ENCODE measurements at places on chromosomes 3 and 15.

DNA sequence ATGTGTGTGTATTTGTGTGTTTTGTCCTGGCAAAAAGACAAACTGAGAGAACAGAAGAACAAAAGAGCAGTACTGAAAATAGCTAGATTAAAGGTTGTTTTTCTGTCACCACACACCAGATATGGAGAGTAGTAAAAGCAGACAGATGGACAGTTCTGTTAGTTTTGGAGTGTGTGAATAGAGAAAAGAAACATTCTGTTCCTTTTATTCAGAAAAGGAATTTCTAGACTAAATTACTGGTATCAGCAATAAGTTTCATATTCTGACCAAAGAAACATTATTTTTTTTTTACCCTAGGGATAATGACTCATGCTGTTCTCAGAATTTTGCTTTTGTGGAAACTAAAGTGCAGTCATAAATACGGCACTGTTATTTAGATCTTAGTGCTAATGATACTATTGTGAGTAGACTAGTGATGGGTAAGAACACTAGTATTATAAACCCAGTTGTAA is 32.9 kb downstream of the PIK3CA start:
- DNase-seq = no peak

DNA sequence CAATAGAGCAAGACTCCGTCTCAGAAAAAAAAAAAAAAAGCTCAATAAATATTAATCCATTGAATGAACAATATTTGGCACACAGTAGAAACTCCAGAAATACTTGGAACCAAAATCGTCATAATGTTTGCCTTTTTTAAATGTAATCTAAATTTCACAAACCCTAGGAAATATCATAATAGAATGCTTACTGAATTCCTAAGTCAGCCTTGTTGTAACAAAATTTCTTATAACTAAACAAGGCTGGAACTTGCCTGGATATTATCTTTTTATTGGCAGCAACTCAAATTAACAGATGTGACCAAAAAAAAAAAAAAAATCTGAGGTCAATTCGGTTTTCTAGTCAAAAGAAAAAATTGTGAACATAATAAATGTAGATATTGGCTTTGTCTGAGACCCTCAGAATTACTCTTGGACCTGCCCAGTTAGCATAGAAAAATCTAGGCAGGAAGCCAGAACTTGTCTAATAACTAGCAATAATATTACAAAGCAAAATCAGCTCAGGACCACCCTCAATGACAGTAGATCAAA is 33.3 kb downstream of the GABPB1 start:
- DNase-seq = no peak

GRCh38 chr3:127165036-127165435 is 27.9 kb upstream of the PRR23E start:
- no peak for DNase-seq

- DNase-seq = no peak
These were observed 177.4 kb upstream of the TRIM42 start for GRCh38 chr3:140500473-140500872.

- DNase-seq = no peak
These were observed 7.1 kb upstream of the TP63 start for GRCh38 chr3:189624130-189624529.

DNA sequence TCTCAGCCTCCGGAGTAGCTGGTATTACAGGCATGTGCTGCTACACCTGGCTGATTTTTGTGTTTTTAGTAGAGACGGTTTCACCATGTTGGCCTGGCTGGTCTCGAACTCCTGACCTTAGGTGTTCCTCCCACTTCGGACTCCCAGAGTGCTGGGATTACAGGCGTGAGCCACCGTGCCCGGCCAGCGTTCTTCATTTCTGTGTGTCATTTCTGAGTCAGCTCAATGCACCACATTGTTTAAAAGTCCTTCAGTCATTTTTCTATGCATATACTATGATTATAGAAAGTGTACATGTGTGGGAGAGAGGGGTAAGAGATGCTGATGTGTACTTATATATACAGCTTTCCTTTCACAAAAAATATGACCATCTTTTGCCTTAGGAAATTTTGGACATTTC is 2.1 kb downstream of the QTRT2 start:
- no peak for DNase-seq

- no peak for DNase-seq
These were observed 51.9 kb downstream of the STRIT1 start for GRCh38 chr3:155241579-155241978.

GRCh38 chr15:36479200-36479896 is 100.1 kb upstream of the CDIN1 start:
- DNase-seq = no peak

DNA sequence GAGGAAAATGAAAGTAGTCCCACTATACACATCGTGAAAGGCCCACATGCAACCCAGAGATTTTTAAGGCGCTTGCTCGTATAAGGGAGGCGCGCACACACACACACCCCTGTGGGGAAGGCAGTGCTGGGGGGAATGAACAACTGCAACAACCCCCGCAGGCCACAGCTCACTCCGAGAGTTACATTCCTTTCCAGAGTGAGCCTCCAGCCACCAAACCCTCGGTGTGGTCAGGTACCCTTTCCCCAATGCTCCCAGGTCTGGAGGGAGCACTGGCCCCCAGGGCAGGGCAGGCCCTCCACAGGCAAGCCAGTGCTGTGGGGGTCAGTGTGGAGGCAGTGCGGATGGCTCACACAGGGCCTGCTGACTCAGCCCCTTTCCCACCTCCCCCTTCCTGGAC is 115.6 kb downstream of the OCA2 start:
- DNase-seq = no peak

GRCh38 chr15:100252359-100252758 is 89.4 kb downstream of the ADAMTS17 start:
- DNase-seq = no peak

DNA sequence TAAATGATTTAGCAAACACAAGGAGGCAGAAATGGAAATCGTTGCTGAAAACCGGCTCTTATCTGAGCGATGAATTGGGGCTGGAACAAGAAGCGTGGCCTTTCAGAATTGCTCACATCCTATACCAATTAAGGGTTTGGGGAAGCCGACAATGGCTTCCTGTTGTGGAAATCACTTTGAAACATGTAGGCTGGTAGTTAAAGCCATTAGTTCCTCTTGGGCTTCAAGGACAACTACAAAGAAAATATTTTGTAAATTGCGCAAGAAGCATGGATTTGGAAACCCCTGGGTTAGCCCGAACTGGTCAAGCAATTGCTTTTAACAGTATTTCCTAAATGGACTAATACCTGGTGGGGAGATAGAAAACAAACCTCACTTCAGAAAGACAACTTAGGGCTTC is 182.4 kb downstream of the ADAMTS9 start:
- no peak for DNase-seq

GRCh38 chr3:141243271-141243707 is 11.7 kb downstream of the PXYLP1 start:
- DNase-seq = no peak

GRCh38 chr3:2896308-2896939 is 213.8 kb downstream of the IL5RA start:
- no peak for DNase-seq

DNA sequence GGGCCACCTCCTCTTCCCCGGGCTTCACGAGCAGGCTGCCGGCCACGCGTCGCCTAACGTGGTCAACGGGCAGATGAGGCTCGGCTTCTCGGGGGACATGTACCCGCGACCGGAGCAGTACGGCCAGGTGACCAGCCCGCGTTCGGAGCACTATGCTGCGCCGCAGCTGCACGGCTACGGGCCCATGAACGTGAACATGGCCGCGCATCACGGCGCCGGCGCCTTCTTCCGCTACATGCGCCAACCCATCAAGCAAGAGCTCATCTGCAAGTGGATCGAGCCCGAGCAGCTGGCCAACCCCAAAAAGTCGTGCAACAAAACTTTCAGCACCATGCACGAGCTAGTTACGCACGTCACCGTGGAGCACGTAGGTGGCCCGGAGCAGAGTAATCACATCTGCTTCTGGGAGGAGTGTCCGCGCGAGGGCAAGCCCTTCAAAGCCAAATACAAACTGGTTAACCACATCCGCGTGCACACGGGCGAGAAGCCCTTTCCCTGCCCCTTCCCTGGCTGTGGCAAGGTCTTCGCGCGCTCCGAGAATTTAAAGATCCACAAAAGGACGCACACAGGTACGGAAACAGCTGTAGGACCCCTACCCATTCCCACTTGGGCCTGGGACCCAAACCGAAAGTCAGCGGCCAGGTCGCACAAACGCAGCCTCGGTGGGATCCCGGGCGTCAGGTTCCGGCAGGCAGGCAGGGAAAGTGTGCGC is 1.5 kb downstream of the ZIC1 start:
- DNase-seq = no peak

- no peak for DNase-seq
These were observed 23.2 kb downstream of the SHC4 start for GRCh38 chr15:48940508-48940907.

DNA sequence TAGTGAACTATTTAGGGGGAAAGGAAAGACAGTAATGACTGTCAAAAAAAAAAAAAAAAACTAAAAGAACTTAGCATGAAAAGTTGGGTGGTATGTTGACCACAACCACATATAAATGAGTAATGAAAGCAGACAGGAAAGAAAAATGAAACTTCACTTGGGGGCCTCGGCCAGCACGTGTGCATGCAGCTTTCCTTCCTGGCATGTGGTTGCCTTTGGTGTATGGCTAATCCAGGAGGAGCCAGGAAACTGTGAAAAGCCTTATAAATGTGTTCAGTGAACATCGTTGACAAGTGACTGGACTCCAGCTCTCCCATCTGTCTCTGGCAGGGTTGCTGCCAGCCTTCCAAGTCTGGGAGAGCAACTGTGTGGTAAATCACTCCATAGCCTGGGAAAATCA is 195.1 kb downstream of the DTWD1 start:
- no peak for DNase-seq

GRCh38 chr3:79012946-79013362 is 754.8 kb downstream of the ROBO1 start:
- DNase-seq = peak; percentile 13

GRCh38 chr3:192033246-192033645 is 572.3 kb downstream of the PYDC2 start:
- DNase-seq = no peak

- no peak for DNase-seq
These were observed 424.1 kb upstream of the THBS1 start for GRCh38 chr15:39156646-39157250.

- DNase-seq = peak; percentile 26
These were observed 794 bp downstream of the LRIG1 start for GRCh38 chr3:66499881-66500575.

DNA sequence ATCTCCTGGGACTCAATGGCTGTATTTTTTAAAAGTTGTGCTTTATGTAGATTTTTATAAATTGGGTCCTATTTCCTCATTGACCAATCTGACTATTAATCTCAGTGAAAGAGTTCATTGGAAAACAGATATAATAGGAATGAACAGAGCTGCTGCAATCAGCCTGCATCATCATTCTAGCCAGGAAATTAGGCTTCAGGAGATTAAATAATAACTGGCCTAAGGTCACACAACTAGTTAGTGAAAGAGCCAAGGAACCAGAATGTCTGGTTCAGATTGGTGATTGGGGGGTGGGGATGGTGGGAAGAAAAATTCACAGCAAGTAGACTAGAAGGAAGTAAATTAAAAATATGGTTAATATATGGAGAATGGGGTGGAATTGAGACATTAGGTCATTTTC is 180.9 kb upstream of the ROPN1 start:
- no peak for DNase-seq

DNA sequence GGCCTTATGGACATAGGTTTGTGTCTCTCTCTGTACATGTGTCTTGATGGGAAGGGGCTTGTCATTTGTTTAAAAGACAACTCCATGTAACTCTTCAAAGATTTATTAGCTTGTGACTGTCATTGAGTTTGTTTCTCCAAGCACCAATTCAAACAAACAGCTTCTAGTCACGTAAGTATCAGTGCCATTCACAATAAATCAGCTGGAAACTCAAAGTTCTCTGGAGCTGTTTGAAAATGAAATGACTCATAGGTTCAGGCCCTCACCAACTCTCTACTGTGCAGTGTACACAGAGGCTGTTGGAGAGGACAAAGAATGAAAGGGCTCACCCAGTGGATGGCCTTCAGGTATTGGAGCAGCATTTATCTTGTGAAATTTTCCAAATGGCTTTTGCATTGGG is 476.3 kb downstream of the AGBL1 start:
- DNase-seq = peak; percentile 31

DNA sequence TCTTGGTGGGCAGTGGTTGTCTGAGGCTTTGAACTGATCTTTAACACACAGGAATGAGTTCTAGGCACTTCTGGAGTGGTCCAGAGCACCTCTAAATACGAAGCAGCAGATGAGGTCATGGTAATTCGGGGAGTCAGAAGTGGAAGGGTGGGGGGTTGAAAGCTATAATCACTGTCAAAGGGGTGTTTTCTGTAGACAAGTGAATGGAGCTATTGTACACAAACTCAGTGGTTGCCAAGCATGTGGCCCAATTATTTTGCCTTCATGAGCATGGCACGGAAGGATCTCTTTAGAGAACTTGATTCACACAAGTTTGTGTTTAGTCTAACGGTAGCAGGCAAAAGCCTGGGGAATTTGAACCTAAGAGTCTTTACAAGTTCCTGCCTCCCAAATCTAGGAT is 6.3 kb downstream of the FRMD5 start:
- DNase-seq = no peak

GRCh38 chr3:177598097-177598833 is 401.0 kb upstream of the TBL1XR1 start:
- no peak for DNase-seq

GRCh38 chr3:97009427-97010019 is 195.1 kb downstream of the EPHA6 start:
- no peak for DNase-seq

DNA sequence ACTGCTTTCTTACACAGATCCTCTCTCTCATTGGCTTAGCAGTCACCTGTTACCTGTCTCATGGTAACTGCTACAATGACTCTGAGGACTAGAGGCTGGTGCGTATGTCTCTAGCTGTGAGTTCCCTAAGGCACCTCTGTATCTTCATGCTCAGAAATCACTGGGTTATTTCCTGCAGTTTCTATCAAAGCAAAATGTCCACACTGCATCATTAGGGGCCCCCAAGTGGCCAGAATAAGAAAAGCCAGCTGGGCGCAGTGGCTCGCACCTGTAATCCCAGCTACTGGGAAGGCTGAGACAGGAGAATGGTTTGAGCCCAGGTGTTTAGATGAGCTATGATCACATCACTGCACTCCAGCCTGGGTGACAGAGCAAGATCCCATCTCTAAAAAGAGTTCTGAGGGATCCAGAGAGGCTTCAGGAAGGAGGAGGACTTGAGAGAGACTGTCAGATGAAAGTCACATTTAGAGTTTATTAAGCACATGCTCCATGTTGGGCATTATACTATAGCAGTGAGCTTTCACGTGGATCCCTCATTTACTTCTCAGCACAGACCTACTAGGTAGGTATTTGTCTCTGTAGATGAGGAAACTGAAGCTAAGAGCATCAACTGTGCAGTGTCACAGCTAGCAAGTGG is 2.3 kb upstream of the VPS18 start:
- peak; percentile 64 for DNase-seq

- peak; percentile 40 for DNase-seq
These were observed 62.2 kb downstream of the DNAJB8 start for GRCh38 chr3:128404276-128405068.

GRCh38 chr3:156535162-156535627 is 19.7 kb downstream of the SSR3 start:
- no peak for DNase-seq

GRCh38 chr3:143158014-143158988 is 38.7 kb downstream of the CHST2 start:
- no peak for DNase-seq

GRCh38 chr15:41894791-41895463 is 1.1 kb upstream of the SPTBN5 start:
- no peak for DNase-seq

GRCh38 chr3:117566926-117567325 is 857.3 kb downstream of the TUSC7 start:
- no peak for DNase-seq

Measured in NCI-H146 (cell line).